ENCODE measurements at places on chromosomes 13 and 19. TPM values are rescaled to one million over a fixed set of nuclear protein-coding genes. Genes with fewer than 3 reads are reported as not detected.

The ZNF534 gene
- total RNA-seq: not detected

The PSENEN gene
- 14.7 TPM for total RNA-seq

The CBARP gene
- total RNA-seq: 3.1 TPM

DNA sequence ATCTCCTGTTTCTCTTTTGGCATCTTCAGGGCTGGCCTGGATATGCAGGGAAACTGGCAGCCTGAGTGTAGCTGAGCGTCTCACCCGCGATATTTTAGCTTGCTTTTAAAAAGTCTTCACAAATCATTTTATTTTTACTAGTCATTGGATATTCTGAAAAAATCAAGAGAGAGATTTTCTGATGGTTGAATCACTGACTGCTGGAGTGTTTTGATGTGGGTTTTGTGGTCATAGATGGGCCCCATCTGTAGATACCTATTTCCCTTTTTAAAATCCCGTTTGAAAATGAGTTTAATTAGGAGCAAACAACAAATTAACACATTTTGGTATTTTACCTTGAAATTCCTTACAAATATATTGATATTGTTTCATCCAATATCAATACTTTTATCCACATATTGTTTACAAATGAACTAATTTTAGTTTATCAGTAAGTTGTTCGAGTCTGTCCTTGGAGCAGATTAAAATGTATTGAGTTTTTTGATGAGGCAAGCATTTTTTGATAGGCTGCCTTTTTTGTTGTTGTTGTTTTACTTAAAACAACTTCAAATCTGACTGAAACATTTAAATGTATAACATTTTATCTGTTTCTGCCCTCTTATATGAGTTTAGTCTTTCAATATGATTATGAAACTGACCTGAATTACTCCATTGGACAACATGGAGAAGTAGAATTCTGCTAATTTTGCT, 21.5 kb upstream of the OXGR1 start:
- no peak for DNase-seq

DNA sequence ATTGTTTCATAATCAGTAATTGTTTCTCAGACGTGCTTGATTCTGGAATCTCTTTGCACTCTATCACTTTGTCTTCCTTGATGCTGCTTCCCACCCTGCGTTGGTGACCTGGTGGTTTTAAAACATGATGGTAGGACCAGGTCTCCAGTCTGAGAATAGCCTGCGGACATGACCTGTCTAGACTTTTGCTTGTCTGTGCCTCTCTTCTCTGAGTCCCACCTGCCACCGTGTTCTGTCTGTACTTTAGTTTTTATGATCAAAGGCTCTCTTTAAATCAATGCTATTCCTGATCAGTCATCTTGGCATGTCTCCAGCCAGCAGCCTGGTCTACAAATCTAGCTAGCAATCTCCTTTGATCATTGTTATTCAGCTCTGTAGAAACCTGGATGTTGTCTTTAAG, 933.9 kb downstream of the DIAPH3 start:
- DNase-seq: no peak

DNA sequence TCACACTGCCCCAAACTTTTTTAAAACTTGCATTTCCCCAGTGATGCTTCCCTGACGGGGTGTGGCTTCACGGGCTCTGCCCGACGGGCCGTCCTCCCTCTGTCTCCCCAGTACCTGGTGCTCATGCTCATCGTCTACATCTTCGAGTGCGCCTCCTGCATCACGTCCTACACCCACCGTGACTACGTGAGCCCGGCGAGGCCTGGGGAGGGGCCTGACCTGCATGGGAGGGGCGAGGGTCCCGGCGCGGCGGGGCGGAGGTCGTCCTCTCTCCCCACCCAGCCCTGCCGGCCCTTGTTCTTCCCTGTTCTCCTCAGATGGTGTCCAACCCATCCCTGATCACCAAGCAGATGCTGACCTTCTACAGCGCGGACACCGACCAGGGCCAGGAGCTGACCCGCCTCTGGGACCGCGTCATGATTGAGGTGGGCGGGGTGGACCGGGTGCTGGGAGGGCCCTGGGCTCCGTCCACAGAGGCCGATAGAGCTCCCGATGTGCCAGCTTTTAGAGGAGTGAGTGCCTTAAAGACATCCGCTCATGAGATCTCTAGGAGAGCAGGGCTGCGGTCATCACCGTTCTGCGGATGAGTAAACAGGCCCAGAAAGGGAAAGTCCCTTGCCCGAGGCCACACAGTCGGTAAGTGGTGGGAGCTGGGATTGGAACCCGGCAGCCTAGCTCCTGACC, 6.9 kb downstream of the UPK1A start:
- DNase-seq: peak; percentile 48

GRCh38 chr13:44240611-44241145, 132.9 kb upstream of the SERP2 start:
- DNase-seq: no peak

GRCh38 chr13:108305655-108306054, 36.1 kb downstream of the TNFSF13B start:
- no peak for DNase-seq

DNA sequence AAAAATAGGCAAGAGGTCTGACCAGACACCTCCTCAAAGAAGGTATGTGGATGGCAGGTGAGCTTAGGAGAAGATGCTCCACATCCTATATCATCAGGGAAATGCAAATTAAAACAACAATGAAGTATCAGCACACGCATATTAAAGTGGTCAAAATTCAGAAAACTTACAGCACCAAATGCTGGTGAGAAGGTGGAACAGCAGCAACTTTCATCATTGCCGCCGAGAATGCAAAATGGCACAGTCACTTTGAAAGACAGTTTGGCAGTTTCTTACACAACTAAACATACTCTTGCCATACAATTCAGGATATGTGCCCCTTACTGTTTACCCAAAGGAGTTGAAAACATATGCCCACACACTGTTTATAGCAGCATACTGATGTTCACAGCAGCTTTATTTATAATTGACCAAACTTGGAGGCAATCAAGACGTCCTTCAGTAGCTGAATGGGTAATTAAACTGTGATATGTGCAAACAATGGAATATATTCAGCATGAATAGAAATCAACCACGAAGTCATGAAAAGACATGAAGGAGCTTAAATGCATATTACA, 22.5 kb downstream of the OR10H4 start:
- DNase-seq: no peak

DNA sequence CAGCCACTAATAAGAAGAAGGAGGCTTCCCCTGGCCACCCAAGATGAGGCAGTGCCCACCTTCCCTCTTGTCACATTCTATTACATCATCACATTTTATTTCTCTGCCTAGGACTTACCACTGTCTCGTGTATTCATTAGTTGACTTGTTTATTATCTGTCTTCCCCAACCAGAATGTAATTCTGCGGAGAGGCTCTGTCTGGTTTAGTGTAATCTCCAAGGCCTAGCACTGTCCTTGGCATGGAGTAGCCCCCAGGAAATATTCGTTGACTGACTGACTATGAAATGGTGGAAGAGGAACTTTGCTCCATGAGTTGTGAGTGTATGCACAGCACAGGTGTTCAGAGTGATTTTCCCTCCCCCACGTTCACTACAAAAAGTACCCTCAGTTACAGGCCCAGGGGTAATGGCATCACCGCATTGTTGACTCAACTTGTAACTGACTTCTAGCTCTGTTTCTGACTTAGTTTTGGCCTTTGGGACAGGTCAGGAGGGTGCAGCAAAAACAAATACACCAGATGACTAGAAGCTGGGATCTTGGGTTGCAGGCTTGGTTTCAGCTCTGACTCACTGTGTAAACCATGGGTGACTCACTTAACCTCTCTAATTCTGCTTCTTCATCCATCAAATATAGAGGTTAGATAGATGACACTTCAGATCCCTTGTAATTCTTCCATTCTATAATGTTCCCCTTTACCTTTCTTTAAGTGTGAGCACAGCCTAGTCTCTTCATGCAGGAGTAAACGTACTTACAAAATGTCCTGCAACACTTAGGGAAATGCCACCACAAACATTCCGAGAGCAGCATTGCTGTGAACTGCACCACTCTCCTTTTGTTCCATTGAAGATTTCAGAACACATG, 229.7 kb downstream of the KCNRG start:
- DNase-seq: peak; percentile 82

DNA sequence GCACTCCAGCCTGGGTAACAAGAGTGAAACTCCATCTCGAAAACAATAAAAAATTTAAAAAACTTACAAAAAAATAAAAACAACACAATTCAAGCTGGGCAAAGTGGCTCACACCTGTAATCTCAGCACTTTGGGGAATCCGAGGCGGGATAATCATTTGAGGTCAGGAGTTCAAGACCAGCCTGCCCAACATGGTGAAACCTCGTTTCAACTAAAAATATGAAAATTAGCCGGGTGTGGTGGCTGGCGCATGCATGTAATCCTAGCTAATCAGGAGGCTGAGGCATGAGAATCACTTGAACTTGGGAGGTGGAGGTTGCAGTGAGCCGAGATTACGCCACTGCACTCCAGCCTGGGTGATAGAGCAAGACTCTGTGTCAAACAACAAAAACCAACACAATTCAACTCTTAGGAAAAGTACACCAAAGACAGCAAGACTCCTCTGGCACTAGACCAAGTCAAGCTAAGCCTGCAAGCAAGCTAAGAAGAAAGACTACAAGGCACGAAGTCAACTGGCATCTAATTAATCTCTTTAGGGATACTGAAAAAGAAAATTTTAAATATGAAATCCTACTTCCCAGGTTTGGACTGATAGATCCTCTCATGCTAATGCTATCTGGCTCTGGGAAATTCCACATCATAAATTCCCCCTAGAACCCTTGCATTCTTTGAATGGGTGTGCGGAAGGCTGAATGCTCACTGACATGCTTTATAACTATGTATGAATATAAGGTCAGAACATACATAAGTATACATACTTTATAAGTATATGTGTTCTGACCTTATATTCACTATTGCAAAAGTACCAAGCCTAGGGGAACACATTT, 7.9 kb downstream of the PBX4 start:
- DNase-seq: no peak

Measured in fibroblast of the aortic adventitia (primary cell).